GM23248 (cell line): ENCODE measurements at places on chromosomes 4 and X. TPM values are rescaled to one million over a fixed set of nuclear protein-coding genes. Genes with fewer than 3 reads are reported as not detected.

DNA sequence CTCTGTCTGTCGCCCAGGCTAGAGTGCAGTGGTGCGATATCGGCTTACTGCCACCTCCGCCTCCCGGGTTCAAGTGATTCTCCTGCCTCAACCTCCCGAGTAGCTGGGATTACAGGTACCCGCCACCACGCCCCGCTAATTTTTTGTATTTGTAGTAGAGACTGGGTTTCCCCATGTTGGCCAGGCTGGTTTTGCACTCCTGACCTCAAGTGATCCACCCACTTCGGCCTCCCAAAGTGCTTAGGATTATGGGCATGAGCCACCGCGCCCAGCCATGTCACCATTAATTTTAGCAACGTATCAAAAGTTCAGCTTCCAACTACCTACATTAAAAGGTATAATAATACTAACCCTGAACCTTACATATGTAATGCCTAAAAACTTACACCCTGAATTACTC, 940 bp upstream of the UTP3 start:
- no peak for DNase-seq

GABRG1 gene
- total RNA-seq, result not detected in 2 replicates

DNA sequence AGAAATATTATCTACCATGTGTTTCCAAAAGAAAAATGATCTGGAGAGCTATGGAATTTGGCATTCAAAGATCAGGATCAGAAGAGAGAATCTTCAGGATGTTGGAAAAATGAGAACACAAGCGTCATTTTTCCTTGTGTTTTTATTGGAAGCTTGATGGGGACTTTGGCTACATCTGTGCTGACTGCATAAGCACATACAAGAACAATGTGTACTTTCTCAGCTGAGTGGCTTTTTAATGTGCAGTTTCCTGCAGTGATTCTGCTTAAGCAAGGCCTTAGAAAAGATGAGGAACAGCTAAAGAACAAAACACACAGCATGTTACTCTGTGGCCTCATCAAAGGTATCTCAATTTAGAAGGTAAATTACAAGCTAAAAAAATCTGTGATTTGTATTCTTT, 1039.9 kb downstream of the GLUD2 start:
- no peak for DNase-seq

- DNase-seq, result no peak
Measured at GRCh38 chrX:110267874-110268273, 50.0 kb downstream of the AMMECR1 start.

GRCh38 chrX:103533511-103534216, 14.4 kb upstream of the RAB40A start:
- DNase-seq, result peak; percentile 51

- DNase-seq, result peak; percentile 52
Measured at GRCh38 chr4:186743261-186743660, 19.6 kb upstream of the FAT1 start.

DNA sequence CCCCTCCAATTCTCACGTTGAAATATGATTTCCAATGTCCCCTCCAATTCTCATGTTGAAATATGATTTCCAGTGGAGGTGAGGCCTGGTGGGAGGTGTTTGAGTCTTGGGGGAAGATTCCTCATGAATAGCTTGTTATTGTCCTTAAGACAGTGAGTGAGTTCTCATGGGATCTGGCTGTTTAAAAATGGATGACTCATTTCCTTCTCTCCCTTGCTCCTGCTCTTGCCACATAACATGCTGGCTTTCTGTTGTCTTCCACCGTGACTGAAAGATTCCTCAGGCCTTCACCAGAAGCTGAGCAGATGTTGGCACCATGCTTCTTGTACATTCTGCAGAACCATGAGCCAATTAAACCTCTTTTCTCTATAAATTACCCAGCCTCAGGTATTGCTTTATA, 346.8 kb upstream of the TECRL start:
- DNase-seq, result peak; percentile 26

GRCh38 chrX:112664924-112665323, 14.8 kb downstream of the LHFPL1 start:
- DNase-seq, result no peak

- DNase-seq, result no peak
Measured at GRCh38 chrX:118773782-118774181, 46.4 kb downstream of the IL13RA1 start.

DMRTC1 gene
- not detected in 2 replicates for total RNA-seq

DNA sequence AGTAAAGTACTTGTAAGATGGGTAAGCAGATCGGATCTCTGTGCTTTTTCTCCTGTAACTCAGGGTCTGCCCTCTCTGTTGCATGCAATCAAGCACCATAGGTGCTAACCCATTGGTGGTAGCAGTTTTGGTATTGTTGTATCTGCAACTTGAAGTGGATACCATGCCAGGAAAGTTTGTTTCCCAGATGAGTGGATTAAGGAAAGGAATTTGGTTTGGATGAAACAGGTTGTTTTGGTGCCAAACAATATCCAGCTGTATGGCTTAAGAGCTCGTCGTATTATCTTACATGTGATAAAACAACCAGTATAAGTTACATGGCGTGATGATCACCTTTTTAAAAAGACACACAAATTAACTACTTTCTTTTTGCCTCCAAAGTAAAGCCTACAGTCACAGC, 280.9 kb upstream of the TENM3 start:
- DNase-seq, result no peak

CLDN2 gene
- not detected in 2 replicates for total RNA-seq

GRCh38 chr4:168541266-168541953, 44.6 kb downstream of the PALLD start:
- DNase-seq, result peak; percentile 77

- no peak for DNase-seq
Measured at GRCh38 chrX:115214151-115214550, 19.7 kb downstream of the LRCH2 start.

DNA sequence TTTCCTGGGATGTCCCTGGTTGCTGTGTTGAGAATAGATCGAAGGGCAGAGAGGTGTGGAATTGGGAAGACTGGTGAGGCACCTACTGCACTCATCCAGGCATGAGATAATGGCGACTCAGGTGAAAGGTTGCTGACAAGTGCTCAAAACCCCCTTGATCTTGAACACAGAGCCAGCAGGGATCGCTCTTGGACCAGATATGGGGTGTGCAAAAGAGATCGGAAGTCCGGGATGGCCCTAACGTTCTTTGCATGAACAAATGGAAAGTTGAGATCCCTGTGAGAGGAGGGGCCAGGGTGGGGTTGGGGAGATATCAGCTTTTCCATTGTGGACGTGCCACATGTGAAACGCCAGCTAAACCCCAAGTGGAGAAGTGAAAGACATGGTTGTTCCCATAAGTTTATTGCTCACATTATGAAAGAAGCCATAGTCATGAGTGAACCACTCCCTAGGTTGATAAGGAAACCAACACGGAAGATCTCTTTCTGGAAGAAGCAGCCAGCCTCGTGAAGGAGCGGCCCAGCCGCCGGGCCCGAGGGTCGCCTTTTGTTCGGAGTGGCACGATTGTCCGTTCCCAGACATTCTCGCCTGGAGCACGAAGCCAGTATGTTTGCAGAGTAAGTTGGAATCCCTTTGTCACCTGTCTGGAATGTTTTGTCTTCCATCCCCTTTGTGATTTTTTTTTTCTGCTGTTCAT, 22.6 kb upstream of the CLCN4 start:
- DNase-seq, result no peak

DNA sequence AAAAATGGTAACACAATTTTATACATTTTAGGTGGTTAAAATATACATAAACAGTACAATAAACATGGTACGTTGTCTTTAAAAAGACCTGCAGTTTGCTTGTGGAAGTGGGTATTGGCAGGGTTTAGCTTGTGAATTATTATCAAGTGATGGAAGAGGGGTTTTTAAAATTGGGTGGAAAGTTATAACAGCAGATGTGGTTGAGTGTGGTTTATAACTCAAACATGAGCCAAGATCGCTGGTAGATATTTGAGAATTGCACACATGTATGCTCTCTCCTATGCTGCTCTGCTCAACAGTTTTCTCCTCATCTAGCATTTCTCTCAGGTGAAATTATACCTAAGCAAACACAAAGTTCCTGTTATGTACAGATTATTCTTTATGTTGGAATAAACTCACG, 14.0 kb downstream of the EPGN start:
- DNase-seq, result no peak

DNA sequence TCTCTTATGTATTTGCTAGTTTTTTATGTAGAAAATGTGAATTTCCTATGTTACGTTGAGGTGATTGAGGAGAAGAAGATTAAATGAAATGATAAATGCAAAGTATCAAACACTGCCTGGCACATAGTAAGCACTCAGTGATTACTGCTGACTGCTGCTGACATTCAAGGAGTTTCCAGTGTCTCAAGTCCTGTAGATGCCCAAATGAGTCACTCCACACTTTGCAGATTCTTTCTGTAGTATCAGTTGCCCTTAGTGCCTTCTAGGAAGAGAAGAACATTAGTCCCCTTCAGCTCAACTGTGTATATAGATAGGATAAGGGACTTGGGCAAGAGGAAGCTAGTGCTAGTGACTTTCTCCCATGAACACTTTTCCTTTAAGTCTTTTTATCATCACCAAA, 240.5 kb upstream of the TEX13A start:
- DNase-seq, result no peak

- no peak for DNase-seq
Measured at GRCh38 chr4:45946699-45947098, 177.2 kb downstream of the GABRG1 start.

BOD1L1 gene
- total RNA-seq, result 16.5 and 17.3 TPM in 2 replicates

DNA sequence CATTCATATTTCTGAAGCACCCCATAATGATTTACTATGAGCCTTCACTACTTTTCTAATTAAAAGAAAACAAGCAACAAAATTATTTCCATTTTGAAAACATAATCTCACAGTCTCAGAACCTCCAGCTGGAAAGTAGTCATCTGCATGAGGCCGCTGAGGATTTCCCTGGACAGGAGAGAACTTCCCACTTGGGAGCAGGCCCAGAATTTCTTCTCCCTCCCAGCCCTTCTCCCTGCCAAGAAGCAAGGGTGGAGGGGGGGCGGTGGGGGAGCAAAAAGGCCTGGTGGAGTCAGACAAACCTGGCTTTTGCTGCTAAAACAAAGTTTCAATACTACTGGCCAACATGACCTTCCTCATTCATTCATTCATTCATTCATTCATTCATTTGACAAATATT, 167.3 kb downstream of the PJA1 start:
- DNase-seq, result peak; percentile 63

- peak; percentile 60 for DNase-seq
Measured at GRCh38 chr4:4386736-4387392, at the start of gene NSG1. Gene NSG1 (plus strand): TSS chr4:4387102. CDS start chr4:4387630, 528 bp downstream.

PNMA5 gene
- not detected in 2 replicates for total RNA-seq

DNA sequence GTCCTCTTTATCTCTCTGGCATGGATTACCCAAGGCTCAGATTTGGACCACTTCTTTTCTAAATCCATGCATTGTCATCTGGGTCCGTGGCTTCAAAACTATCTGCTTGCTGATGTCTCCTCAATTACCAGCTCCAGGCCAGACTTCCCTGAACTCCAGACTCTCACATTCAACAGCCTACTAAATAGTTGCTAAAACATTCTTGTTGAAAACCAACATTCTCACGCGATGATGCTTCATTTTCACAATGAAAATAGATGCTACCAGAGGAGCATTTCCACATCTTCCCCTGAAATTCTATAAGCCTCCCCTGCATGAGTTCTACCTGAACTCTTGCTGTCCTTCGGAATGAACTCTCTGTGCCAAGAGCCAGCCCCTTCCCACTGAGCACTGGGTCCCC, 5.2 kb upstream of the TLR6 start:
- no peak for DNase-seq

DNA sequence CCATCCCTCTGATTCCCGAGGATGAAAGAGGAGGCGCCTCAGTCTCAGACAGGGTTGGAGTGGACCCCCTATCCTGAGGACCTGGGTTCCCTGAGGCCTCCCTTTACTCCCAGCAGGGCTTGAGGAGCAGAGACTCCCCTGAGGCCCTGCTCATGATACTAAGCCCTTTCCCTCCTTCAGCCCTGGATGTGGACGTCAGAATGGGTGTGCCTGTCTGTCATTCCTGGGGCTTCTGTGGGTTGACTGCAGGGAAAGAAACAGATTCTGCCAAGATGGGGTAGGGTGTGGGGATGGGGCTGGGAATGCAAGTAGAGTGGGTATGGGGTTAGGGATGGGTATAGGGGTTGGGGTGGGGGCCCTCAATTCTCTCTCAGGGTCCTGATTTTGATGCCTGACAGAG, 21.1 kb downstream of the MAGEA10 start:
- no peak for DNase-seq

DNA sequence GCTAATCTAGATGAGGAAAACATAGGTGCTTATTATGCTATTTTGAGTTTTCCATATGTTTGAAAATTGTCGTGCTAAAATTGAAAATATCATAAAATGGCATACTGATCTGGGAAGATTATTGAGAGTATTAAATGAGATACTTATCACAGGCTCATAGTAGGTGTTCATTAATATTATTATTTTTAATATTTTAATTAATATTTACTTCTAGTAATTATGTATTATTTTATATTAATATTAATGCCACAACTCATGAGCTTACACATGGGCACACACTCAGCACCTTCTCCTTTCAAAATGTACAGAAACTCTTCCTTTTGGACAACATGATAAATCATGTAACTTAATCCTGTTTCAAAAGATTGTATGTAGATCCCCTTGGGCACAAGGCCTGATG, 223.6 kb downstream of the RAB28 start:
- DNase-seq, result no peak

CT45A3 gene
- total RNA-seq, result not detected in 2 replicates

GRCh38 chrX:17606231-17606630, 131.1 kb upstream of the SCML1 start:
- DNase-seq, result no peak

- DNase-seq, result peak; percentile 69
Measured at GRCh38 chrX:130555341-130555740, 153.6 kb downstream of the RBMX2 start.

PDZD11 gene
- 57.0 and 59.3 TPM in 2 replicates for total RNA-seq

MAOA gene
- 0.76 TPM in 1 of 2 replicates, not detected in the other for total RNA-seq

PPEF2 gene
- not detected in 2 replicates for total RNA-seq

DNA sequence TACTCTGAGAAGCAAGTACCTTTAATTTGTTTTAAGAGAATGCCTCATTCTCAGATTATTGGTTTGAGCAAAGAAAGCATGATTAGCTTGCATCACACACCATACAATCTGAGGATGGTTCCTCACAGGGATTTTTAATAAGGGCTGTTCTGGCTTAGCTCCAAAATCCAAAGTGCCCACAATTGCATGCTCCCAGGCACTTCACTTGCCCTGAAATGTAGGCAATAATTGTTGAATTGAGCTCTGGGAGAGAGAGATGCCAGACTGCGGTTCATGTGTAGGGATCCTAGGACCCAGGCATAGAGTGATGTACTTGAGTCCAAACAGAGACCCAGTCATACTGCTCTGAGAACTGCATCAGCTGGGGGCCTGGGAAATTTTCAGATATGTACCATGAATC, 358.4 kb upstream of the CXorf51B start:
- DNase-seq, result no peak

DNA sequence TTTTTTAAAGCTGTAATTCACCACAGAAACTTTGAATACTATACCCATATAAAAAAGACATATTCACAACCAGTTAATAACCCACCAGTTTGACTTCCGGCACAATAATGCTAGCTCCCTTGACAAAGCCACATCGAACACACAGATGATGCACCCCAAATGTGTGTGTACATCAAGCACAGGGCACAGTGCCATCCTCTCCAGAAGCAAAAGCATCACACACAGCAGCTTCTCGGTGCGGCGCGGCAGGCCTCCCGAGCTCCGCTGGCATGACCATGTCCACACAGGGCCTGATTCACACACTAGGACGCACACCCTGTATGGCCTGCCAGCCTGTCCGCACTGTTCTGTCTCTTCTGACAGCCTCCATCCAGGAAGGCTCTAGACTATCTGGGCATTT, 88.0 kb downstream of the LEF1 start:
- DNase-seq, result no peak

- peak; percentile 53 for DNase-seq
Measured at GRCh38 chr4:20137176-20137575, 114.5 kb upstream of the SLIT2 start.
